ENCODE measurements at places on chromosomes 2 and 18.

- no peak for DNase-seq
Measured at GRCh38 chr2:64760128-64760527, 106.4 kb upstream of the SERTAD2 start.

DNA sequence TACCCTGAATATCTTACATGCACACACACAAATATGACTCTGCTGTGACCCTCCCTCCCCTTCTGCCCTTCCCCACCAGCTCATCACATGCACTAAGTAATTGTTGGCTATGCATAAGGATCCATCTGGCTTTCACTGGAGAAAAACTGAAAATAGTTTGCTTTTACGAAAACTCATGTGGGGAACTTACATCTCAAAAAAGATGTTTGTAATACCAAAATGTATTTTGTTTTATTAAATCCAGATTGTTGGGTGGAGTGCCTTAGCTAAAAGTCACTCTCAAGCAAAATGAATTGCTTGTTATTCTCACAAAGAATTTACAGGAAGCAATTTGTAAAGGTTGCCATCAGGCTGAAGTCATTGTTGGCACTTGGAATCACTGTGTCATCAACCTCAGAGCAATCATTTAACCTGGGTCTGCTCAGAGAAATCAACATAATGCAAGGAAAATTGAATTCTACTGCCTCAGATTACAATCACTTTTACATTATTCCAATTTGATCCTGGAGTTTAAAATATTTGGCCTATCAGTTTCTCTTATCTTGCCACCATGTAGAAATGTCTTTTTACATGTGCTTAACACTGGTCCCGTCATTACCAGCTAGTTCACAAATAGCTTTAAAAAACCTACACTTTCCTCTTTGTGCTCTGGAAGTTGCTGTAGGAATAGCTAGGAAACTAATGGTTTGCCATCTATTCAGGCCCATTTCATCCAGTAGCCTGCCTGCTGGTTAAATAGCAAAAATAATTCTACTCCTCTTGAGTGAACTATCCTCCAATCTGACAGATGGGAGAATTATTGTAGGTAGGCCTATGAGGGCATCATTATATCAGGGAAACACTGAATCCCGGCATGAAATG, 90.3 kb upstream of the TMEM17 start:
- DNase-seq, result no peak

GRCh38 chr2:168174756-168175155, 72.6 kb downstream of the STK39 start:
- DNase-seq, result peak; percentile 30

- DNase-seq, result no peak
Measured at GRCh38 chr2:229174794-229175496, 96.1 kb downstream of the PID1 start.

GRCh38 chr18:28045176-28045810, 131.6 kb downstream of the CDH2 start:
- DNase-seq, result no peak

- DNase-seq, result no peak
Measured at GRCh38 chr2:99382143-99382542, 45.0 kb downstream of the EIF5B start.

DNA sequence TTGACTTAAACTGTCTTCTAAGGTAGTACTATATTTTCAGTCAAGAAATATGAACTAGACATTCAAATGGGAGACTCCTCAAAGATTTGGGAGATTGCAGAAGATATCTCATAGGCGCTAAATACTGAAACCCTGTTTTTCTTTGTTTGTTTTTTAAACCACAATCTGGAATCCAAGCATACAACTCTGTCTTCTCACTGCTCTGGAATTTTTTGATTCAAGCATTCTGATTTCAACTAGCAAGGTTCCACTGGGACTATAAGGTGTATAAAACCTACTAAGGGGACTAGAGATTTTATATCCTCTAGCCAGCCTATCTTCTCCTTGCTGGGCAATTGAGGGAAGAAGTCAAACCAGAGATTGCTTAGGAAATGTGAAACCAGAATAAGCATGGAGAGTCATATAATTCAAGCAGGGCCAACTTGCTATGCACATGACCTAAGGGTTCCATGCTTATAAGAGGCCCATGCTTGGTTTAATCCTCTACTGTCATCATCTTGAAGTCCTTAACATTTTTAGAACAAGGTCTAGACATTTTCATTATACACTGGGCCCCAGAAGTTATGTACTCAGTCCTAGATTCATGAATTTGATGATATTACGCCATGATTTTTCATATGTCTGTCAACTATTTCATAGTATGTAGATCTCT, 405.5 kb downstream of the PARD3B start:
- DNase-seq, result no peak

- no peak for DNase-seq
Measured at GRCh38 chr2:45311559-45311958, 299.5 kb downstream of the SRBD1 start.

GRCh38 chr2:47086054-47086471, 69.0 kb downstream of the STPG4 start:
- no peak for DNase-seq

GRCh38 chr2:55761024-55761423, 67.4 kb upstream of the PNPT1 start:
- no peak for DNase-seq

DNA sequence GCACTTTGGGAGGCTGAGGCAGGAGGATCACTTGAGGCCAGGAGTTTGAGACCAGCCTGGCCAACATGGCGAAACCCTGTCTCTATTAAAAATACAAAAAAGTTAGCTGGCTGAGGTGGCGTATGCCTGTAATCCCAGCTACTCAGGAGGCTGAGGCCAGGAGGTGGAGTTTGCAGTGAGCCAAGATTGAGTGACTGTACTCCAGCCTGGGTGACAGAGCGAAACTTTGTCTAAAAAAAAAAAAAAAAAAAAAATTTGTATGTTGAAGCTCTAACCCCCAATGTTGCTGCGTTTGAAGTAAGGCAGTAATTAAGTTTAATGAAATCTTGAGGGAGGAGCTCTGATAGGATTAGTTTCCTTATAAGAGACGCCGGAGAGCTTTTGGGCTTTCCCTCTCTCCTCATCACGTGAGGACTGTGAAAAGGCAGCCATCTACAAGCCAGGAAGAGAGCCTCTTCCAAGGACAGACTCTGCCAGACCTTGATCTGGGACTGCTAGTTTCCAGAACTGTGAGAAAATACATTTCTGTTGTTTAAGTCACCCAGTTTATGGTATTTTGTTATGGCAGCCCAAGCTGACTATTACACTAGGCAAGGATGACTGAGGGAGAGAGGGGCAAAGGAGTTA, 11.5 kb upstream of the PNPT1 start:
- DNase-seq, result no peak

DNA sequence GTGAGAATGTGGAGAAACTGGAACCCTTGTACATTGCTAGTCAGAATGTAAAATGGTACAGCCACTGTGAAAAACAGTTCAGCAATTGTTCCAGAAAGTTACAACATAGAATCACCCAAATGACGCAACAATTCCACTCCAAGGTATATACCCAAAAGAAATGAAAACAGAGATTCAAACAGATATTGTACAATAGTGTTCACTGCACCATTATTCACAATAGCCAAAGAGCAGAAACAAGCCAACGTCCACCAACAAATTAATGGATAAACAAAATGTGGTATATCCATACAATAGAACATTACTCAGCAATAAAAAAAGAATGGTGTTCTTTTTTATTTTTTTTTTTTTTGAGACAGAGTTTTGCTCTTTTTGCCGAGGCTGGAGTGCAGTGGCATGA, 10.9 kb downstream of the CLASP1 start:
- no peak for DNase-seq

DNA sequence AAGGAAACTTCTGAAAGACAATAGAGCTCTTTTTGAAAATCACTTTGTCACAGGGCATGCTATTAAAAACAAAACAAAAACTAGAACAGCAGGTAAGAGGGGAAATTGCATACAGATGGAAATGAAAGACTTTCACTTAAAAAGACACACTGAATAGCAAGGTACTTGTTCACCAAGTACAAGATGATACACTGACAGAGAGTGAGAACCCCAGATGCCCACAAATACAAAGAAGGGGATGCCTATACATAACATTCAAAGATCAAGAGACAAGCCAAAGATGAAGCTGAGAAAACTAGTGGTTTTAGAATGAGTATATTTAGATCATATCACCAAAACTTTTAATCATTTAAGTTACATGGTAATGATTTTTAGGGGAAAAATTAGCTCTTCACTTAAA, 60.7 kb downstream of the ASXL2 start:
- no peak for DNase-seq

GRCh38 chr2:201950606-201951005, 83.0 kb upstream of the FZD7 start:
- DNase-seq, result no peak

DNA sequence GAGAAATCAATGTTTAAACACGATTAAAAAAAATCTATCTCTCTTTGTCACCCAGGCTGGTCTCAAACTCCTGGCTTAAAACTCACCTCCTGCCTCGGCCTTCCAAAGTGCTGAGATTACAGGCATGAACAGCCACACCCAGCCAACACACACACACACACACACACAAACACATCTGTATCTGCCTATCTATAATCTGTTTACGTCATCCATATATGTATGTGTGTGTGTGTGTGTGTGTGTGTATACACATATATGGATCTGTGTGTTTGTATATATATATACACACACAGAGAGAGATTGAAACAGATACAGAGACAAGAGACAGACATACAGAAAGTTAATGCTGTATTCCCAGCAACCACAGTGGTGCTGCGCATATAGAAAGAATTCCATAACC, 497.1 kb downstream of the DSC3 start:
- no peak for DNase-seq

GRCh38 chr2:148048475-148049221, 27.8 kb downstream of the MBD5 start:
- DNase-seq, result no peak

DNA sequence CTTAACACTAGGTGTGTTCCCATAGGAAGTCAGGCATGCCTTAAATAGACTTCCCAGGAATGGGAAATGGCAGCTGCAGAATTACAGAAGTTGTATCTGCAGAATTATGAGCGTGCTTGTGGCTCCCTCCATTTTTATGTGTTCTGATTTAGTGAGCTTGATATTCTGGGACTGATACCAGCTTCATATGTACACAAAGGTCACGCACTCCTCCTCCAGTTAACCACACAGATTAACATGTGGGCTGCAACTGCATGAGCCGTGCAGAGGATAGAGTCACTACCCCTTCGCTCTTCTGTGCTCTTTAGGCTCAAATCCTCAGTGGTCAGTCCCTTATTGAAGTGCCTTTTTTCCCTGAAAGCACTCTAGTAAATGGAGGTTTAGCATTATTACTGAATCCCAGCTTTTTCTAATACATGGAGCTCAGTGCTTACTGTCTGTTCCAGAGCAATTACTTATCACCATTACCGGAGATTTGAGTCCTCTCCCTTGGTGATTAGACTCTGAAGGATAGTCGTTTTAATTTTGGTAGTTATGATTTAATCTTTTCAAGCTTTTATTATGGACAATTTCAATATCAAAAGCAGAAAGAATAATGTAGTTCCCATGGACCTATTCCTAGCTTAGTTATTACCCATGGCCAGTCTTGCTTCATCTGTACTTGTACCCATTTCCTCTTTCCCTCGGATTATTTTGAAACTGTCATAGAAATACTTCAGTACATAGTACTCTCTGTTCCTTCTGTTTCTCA, 238.3 kb downstream of the PRKCE start:
- no peak for DNase-seq

DNA sequence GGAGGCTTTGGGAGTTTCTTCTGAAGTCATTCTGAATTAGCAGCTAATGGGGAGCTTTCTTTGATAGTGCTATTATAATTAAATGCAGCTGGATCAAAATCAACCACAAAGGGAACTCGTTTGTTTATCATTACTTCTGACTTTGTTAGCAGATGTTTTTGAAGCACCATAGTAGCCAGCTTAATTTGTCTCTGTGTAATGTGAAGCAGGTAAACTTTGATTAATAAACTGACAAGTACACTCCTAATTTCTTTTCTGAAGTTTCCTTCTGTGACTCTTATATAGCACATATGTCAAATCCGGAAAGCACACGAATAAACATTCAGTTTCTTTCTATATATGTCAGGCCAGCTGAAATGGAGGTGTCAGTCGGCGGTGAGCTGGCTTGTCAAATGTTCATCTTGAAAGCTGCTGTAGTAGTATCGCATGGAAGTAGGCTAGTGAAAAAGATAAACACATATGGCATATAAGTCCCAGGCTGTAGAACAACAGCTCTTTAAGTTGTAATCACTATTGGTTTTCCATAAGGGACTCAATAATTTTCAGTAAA, 451.9 kb upstream of the ZEB2 start:
- DNase-seq, result no peak

DNA sequence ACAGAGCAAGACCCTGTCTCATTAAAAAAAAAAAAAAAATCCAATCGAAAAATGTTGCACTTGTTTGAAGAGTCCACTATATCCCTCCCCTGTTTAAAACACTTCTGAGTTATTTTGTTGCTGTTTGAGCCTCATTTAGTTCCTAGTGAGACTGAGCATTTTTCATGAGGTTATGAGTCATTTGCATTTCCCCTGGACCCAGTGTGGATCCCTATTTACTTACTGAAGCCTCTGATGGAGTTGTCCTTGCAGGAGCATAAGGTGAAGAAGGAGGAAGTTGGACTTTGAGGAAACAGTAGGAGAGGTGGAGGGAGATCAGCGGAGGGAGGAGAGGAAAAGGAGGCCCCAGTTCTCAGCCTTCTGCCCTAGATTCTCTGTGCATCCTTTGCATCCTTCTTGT, 5.1 kb downstream of the CXCR1 start:
- DNase-seq, result no peak
